ENCODE measurements at places on chromosomes 11 and 22.

DNA sequence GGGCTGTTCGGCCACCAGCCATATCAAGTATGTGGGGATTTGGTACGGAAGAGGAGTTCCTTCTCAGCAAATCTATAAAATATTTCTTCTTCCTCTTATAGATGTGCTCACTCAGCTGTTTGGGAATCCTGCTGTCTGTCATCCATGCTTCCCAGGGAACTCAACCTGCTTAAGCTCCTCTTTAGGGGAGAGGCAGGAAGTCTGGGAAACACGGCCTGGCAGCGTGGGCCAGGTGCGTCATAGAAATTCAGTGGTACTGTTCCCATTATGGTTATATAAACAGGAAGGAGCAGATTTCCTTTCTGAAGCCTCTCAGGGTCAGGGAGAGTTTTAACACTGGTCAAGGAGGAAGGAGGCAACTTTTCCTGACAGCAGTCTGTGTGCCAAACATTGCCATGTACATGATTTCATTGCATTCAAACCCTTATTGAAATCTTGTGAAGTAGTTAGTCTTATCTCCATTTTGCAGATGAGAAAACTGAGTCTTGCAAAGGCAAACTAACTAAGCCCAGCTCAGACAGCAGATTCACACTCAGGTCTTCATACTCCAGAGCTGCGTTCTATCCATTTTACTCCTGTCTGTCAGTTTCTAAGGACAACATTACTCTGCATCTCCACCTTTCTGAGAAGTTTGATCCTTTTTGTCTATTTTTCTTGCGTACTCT lies 35.4 kb upstream of the AMOTL1 start:
- DNase-seq: no peak

DNA sequence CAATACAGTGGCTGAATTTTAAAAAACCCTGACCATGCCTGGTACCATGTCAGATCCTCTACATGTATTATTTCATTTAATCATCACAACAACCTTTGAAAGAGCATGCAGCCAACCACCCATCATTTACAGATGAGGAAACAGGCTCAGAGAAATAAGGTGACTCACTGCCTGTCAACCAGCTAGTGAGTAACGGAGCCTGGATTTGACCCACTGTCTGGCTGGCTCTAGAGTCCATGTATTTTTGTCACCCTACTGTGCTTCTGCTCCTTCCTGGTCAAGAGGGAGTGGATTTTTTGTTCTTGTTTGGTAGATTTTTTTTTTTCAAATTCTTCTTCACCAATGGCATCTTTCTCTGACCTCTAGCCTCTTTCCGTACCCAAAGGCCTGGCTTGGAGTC lies 77.4 kb downstream of the CWC15 start:
- no peak for DNase-seq

GRCh38 chr11:98180511-98180910 lies 840.2 kb upstream of the CNTN5 start:
- DNase-seq: no peak

DNA sequence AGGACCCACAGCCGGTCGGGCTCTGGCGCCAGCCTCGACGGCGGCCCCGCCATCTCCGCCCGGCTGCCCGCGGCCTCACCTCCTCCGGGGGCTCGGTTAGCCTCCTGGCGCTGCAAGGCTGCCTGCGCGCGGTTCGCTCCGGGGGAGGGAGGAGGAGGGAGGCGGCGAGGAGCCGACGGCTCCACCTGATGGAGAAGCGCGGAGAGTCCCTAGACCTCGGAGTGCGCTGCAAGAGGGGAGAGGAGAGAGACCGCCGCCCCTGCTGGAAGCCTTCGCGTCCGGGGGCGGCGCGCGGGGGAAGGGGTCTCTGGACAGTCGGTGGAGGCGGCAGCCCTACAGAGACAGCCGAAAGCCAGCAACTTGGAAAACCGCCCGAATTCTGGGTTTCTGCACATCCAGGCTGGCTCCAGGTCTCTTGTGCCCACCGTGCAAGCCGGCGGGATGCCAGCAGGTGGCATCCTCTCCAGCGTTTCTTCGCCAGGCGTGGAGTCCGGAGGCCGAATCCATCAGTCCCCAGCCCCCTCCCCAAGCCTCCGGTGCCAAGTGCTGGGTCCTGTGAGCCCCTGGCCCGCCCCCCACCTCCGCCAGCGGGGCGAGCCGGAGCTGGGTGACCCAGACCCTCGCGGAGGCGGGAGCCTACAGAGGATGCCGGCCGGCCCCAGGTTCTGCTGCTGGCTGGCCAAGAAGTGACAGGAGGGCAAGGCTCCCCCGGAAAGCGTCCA lies 2.9 kb upstream of the KIRREL3 start:
- DNase-seq: no peak

DNA sequence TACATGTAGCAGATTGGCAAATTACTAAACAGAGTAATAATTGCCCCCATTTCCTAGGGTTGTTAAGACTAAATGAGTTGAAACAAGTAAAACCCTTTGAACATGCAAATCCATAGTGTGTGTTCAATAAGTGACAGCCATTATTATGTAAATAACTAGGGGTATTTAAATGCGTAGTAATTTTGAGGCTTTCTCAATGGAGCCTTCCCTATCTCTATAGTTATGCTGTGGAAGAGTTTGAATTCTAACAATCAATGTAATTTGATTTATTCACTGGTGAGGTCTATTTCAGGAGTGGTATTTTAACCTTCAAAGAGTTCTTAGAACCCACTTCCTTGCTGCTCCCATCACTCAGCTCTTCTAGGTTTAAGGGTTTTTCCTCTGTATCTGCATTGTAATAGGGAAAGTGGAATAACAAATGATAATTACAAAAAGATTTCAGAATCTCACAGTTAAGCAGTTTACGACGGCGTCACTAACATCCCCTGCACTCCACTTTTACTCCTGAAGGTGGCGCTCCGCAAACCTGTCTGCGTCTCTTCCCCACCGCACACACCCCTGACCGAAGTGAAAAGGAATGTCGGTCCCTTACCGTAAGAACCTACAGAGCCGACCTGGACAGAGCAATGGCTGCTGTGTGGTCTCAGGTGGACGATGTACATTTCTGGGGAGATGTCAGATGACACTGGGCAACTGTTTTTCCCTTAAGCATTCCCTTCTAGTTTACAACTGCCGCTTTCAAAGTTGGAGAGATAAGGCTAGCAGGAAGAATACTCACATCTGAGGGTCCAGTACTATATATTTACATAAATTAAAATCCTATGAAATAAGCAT lies 80.8 kb downstream of the ZC3H12C start:
- no peak for DNase-seq

- no peak for DNase-seq
Measured at GRCh38 chr11:70107191-70107590, 29.1 kb downstream of the ANO1 start.

GRCh38 chr22:40009951-40010671 lies 15.4 kb downstream of the FAM83F start:
- DNase-seq: no peak

DNA sequence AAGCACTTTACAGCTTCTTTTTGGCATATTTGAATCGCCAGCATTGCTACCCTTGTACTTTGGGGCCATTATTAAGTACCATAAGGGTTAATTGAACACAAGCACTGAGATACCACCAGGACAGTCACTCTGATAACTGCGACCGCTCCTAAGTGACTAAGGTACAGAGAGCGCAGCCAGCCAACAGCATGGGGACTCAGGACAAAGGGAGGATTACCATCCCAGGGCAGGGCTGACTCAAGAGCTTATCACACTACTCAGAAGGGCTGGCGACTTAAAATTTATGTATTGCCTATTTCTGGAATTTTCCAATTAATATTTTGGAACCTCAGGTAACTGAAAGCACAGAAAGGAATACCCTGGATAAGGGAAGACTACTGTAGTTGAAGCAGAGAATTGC lies 479 bp downstream of the ZNF280A start:
- no peak for DNase-seq

Data from NCI-H524 treated with DMSO at 0.1 percent for 48 hours (cell line).